Activated CD4-positive, alpha-beta T cell treated with anti-CD3 and anti-CD28 coated beads, Interleukin-2, amount 50 U/mL, for 48 hours (primary cell): ENCODE measurements at places on chromosomes 4 and X.

DNA sequence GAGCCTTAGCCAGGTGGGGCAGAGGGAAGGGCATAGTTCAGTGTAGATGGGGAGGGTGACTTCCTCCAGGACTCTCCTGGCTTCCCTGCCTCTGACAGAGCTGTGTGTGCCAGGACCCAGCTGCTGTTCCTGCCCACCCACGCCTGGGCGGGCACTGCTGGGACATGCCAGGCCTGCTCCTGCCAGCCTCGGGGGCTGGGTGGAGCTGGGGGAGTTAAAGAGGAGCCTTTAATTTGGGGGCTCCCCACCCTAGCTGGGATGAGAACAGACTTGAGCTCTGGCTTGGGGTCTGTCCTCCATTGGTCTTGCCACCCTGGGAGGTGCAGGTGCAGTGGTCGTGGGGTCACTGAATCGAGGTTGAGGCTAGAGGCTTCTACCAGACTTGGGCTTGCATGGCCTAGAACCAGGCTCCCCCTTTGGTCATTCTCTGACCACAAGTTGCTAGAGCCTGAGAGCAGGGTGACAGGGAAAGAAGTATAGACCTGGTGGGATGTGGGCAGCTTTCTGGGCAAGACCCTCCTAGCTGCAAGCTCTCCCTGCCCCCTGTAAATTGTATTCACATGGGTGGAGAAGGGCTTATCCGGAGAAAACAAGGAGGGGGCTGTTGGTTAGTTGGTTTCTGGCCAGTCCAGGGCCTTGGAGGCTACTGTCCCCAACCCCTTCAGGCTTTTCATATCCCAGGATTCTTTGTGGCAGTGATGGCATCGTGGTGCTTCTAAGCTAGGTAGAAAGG lies 5.7 kb downstream of the EFNB1 start:
- no peak for DNase-seq

DNA sequence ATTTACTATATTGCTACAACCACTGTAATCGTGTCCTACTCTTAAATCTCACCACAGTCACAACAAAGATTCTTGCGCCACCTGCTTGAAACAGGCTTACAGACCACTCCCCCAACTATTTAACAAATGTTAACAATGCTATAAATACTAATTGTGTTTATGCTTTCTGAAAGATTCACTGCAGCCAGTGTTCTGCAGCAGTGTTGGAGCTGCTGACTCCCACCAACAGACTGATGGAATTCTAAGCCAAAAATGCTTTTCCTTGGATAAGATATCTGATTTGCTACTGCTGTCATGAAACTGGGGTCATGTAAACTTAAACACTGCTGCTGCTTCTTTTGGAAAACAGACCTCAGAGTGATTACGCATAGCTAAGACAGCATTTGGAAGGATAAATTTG lies 244.2 kb upstream of the MAB21L2 start:
- DNase-seq, result no peak

GRCh38 chr4:53497487-53498244 lies 93.6 kb downstream of the LNX1 start:
- DNase-seq, result no peak

DNA sequence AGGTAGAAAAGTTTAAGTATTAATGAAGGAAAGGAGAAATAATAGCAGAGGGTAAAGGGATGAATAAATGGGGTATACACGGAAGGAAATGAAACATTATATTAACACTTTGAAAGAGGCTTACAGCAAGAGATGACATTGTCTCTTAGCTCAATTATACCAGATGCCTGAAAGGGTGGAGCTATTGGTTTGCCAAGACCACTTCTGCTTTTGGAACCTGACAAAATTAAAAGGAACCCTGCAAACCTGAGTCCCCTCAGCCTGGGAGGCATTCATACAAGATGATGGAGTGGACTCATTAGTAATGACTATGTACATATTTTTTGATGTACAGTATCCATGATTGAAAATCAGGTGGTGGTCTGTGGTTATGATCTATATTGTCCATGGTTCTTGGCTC lies 45.1 kb upstream of the HPF1 start:
- no peak for DNase-seq

GRCh38 chrX:124256216-124256615 lies 76.2 kb upstream of the TEX13D start:
- no peak for DNase-seq

GRCh38 chr4:5970381-5971077 lies 47.7 kb downstream of the C4orf50 start:
- no peak for DNase-seq

- DNase-seq, result no peak
Observed at GRCh38 chr4:184384056-184384809, 90.1 kb downstream of the IRF2 start.
